ENCODE measurements at places on chromosomes 16 and 17.

- DNase-seq: no peak
These were observed 53.7 kb downstream of the BAHCC1 start for GRCh38 chr17:81448950-81449349.

- DNase-seq: peak; percentile 18
These were observed 41.1 kb downstream of the TMEM11 start for GRCh38 chr17:21172846-21173245.

DNA sequence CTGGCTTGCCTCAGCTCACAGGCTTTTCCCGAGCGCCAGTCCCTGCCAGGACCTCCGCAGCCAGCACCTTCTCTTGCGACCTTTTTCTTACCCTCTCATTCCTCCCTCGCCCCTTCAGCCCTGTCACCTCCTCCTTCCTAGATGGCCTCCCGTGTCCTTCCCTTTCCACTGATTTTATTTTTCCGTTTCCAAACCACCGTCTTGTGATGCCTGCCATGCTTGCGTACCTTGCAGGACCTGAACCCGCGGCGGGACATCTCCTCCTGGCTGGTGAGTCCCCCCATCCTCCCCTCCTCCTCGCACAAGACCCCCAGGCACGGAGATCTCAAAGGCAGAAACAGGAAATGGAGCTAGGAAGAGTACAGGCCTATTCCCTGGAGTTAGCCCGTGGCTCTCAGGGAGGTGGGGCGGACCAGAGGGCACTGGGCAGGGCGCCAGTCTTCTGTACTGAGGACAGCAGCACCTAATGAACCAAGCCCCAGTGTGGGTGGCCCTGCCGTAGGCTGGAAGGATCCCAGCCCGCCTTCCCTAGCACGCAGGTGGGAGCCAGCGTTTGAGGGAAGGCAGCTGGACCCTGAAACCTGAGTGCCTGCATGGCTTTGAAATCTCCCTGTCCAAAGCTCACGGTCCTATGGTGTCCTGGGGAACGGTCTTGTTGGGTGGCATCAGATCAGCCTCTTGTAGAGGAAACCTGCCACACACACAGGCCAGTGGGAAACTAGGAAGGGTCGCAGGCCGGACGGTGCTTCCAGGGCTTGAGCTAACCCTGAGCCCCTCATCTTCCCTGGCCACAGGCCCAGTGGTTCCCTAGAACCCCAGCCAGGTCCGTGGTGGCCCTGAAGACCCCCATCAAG is 612 bp downstream of the CISD3 start:
- no peak for DNase-seq

DNA sequence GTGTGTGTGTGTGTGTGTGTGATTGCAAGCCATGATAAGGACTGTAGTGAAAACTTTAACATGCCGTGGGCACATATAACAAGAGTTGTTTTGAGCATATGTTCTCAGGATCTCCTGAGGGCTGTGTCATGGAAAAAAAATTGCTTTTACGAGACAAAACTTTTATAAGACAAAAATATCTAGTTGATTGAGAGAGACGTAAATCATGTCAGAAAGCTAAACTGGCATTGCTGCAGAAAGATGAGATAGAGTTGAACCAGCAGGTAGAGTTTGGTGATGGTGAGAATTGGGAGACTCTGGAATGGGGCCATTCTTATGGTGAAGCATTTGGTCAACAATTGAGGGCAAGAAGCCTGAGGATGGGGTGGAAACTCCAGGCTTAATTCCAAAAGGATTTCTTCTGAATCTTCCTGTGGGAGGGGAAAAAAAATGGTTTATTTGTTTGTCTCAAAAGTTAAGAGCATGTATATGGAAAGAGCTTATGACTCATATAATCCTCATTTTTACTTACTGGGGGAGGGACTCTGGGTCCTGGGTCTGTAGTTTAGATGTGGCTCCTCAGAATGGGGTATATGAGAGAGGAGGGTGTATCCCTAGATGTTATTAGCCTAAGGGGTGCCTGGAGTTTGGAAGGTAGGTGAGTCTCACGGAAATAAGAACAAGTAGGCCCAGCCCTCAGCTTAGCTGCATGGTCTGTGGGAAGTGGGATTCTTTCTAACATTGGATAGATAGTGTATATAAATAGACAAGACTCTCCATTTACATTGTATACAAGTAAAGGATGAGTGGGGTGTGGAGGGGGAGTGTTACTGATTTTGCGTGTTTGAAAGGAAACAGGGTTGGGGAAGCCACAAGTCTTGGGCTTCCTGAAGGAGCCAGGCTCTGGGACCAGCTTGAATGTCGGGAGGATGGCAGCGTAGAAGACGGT is 7.1 kb downstream of the MINK1 start:
- DNase-seq: no peak

- DNase-seq: no peak
These were observed 78.9 kb upstream of the FBXO47 start for GRCh38 chr17:39045948-39046679.

DNA sequence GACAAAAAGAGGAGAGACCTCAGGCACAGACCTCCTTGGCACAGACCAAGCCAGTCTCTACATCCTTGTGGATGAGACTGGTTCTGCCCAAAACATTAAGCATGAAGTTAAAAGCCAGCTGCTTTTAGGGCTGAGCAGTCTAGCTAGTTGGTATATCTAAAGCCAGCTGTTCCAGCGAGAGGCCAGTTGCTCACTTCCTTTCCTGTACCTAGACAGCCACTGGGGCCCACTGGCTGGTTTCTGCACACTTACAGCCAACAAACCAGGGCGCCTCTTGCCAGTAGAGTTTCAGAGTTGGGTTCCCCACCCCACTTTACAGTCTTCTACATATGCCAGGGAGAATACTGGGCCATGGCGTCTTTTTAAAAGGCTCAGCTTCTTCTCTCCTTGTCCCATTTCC is 242.4 kb downstream of the ZFHX3 start:
- no peak for DNase-seq

- DNase-seq: no peak
These were observed 73.2 kb upstream of the EFCAB3 start for GRCh38 chr17:62307196-62307595.

GRCh38 chr17:34974179-34974578 is 6.1 kb upstream of the LIG3 start:
- DNase-seq: no peak

DNA sequence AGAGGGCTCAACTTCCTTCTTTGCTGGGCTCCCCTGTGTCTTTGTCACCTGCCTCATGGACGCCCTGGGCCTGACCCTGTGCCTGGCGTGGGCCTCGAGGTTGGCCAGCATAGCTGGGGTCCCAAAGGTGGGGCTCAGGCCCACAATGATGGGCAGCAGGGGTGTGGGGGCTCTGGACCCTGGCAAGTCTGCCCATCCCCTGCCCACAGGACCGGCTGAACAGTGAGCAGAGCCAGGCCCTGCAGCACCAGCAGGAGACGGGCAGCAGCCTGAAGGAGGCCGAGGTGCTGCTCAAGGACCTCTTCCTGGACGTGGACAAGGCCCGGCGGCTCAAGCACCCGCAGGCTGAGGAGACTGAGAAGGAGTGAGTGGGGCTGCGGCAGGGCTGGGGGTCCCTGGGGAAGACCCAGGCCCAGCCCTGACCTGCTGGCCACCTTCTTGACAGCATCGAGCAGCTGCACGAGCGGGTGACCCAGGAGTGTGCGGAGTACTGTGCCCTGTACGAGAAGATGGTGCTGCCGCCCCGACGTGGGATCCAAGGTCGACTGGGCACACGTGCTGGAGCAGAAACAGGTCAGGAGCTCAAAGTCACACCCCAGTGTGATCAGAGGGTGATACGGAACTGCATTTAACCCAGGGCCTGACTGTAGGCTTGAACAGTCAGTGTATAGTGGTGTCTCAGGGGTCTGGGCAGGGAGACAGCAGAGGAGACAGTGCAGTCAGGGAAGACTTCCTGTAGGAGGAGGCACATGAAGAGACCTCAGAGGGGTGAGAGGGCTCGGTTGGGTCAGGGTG is 3.8 kb downstream of the EVPLL start:
- no peak for DNase-seq

- no peak for DNase-seq
These were observed 47.2 kb upstream of the ICAM2 start for GRCh38 chr17:64067657-64068056.

DNA sequence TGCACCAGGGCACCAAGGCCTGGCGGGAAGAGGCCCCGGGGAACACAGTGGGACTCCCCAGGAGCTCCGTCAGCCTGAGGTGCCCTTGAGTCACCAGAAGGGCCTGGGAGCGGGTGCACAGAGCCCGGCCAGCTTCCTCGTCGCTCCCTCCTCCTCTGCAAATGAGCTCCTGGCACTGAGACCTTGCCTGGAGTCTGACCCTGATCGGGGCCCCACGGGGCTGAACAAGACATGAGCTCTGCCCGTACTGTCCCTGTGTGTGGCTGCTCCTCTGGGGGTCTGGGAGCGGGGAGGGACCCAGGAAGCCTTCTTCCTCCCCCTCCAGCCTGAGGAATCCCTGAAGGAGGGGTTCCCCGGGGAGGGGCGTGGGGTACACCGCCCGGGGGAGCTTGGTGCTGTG is 36.4 kb upstream of the SSTR5 start:
- no peak for DNase-seq
